ENCODE measurements at places on chromosomes 7 and 10.

DNA sequence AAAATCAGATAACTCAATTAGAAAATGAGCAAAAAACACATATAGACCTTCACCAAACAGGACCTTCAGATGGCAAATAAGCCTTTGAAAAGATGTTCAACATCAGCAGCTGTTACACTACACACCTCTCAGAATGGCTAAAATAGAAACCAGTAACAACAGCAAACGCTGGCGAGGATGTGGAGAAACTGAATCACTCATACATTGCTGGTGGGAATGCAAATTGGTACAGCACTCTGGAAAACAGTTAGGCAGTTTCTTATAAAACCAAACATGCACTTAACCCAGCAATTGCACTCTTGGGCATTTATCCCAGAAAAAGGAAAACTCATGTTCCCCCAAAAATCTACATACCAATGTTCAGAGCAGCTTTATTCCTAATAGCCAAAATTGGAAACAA lies 37.7 kb upstream of the SMARCD3 start:
- DNase-seq, result no peak

- no peak for DNase-seq
These were observed 64.3 kb downstream of the MYL10 start for GRCh38 chr7:101564778-101565211.

- no peak for DNase-seq
These were observed 261.8 kb downstream of the THSD7A start for GRCh38 chr7:11570205-11570604.

DNA sequence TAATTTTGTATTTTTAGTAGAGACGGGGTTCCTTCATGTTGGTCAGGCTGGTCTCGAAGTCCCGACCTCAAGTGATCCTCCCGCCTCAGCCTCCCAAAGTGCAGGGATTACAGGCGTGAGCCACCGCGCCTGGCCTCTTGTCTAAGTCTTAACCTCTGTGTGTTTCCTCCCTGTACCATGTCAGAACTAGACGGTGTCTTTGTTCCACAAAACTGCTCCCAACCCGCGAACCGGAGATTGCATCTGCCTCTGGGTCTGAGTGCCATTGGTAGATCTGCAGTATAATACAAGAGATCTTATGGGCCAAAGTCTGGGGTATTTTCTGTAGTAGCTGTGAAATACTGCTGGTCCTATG lies 1.3 kb upstream of the EEF1AKMT2 start:
- no peak for DNase-seq

DNA sequence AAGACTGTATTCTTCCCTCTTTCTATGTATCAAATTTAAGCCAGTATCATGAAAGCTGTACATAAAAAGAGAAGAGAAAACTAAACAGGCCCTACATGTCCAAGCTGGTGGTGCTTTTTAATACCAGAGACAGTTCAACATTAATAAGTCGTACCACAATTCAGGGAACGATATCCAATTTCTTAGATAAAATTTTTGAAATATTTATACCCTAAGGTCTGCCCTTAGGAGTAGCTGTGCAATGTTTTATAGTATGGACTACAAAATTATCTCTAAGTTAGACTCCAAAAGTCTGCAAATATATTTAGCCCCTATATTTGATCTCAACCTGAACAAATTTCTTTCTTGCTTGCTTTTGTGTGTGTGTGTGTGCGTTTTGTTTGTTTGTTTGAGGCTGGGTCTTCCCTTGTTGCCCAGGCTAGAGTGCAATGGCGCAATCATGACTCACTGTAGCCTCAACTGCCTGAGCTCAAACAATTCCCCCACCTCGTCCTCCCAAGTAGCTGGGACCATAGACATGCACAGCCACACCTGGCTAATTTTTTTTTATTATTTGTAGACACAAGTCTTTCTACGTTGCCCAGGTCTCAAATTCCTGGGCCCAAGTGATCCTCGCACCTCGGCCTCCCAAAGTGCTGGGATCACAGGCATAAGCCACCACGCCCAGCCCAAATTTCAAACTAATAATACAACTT lies 13.2 kb downstream of the ARHGAP19 start:
- no peak for DNase-seq

GRCh38 chr10:78449554-78449953 lies 415.9 kb downstream of the RPS24 start:
- no peak for DNase-seq

DNA sequence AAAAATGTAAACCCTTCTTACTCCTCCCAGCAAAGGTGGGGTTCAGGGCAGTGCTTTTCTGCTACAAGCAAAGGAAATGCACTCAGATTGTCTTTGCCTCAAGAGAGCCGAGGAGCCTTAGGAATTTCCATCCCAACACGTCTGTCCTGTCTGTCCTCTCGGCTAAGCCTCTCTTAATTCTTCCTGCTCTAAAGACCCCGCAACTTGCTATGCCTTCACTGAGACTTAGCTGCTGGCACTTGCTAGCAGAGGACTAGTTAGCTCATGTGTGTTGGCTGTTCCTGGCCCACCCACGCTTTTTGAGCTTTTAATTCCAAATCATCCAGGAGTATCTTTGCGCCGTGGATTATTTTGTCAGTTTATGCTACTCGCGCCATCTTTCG lies 481 bp upstream of the NPM3 start:
- DNase-seq, result no peak

DNA sequence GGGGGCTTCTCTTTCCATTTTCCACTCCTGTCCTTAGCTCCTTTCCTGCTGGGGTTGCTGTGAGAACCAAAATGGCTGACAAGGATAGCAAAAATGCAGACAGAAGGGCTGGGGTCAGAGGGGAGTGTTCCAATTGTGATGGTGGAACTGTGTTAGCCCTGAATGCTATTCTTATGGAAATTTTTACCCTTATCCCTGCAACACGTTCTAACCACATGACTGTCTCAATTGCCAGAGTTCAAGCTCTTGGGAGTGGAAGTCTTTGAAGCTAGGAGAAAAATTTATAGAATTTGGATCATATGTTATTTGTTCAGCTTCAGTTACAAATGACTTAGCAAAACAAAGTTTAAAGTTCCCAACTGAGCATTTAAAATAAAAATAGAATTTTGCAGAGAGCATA lies 134.1 kb downstream of the ADCYAP1R1 start:
- DNase-seq, result no peak

- no peak for DNase-seq
These were observed 19.8 kb downstream of the HKDC1 start for GRCh38 chr10:69239816-69240434.

- DNase-seq, result no peak
These were observed 110.6 kb downstream of the BTRC start for GRCh38 chr10:101464599-101464998.

DNA sequence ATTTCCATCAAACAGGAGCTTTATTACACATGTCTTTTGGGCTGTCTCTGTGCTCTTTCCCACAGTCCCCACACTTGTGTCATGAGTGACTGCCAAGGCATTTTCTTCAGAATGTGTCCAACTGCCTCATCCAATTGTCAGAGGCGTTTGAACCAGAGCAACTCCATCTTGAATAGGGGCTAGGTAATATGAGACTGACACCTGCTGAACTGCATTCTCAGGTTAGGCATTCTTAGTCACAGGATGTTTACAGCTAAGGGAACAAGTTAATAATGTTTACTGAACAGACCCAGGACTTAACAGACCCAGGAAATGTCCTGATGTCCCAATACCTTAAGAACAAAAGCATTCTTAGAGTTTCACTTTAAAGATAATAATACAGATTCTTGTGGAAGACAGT lies 595.5 kb downstream of the REEP3 start:
- DNase-seq, result no peak

- no peak for DNase-seq
These were observed 161.6 kb upstream of the KMT2E start for GRCh38 chr7:104852386-104852785.

DNA sequence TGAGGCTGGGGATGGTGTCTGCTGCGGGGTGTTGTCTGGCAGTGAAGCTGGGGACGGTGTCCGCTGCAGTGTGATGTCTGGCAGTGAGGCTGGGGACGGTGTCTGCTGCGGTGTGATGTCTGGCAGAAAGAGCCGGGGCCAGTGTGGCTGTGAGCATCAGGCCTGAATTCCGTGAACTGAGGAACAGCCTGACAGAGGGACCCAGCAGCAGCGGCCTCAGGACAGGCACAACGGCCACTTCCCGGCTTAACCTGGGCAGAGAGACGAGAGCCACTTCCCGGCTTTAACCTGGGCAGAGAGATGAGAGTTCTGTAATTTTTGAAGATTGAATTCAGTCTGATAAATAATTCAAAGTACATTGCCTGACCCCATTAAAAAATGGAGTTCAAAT lies 321.2 kb downstream of the PTPRN2 start:
- DNase-seq, result no peak

GRCh38 chr7:70696201-70696754 lies 435.7 kb upstream of the GALNT17 start:
- DNase-seq, result no peak

DNA sequence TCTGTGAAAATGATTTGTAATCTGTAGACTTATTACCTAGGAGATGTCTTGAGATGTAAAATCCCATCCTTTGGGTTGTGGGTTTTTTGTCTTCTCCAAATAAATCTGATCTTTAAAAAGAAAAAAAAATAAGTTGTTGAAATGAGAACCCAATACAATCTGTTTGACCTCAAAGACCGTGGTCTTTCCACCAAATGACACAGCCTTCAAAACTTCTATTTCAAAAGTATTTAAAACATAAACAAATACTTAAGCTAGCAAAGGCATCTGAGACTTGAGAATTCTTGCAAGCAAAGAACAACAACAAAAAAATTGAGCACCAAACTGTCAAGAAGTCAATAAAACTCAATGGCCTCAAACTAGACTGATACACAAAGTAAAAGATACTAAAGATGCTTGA lies 67.9 kb upstream of the HECW1 start:
- DNase-seq, result no peak

GRCh38 chr7:32879460-32879859 lies 12.1 kb downstream of the KBTBD2 start:
- no peak for DNase-seq

DNA sequence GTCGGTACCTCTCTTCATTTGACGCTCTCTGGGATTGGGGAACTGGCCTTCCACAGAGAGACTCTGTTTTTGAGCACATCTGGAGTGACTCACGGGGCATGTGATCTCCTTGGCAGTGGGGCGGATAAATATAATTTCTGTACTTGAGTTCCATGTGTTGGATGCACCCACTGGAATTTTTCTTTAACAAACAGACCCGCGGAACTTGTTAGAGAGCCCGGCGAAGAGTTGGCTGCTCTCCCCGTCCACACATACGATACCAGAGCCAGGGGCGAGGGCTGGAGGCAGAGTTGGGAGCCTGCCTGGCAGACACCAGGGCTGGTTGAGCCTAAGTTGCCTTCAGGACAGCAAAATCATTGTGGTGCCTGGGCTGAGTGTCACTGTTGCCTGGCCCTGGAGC lies at the start of gene FAM180A:
TSS of gene FAM180A (minus strand) at position 44 of the 400 bp plus-strand sequence. CDS start 233 bp downstream, outside the sequence.
- no peak for DNase-seq

DNA sequence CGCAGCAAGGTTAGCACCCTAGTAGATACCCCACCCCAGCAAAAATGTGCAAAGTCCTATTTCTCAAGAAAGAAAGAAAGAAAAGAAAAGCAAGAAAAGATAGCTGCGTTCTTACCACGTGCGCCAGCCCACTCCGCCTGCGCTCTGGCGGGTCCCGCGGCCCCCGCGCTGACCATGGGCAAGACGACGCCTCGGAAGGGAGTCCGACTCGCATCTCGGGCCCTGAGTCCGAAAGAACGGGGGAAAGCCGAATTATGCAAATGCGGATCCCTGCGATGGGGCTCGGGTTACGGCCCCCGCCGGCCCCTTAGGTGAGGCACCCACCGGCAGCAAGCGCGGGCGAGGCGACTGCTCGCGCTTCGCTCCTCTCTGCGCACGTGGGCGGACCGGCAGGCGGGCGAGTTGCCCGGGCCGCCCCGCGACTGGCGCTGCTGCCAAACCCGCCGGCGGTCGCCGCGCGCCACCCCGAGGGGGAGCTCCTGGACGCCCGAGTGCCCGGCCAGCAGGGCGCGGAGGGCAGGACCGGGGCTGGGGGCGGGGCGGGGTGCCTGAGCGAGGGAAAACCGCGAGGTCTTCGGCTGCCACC lies 2.4 kb upstream of the EGR2 start:
- peak; percentile 55 for DNase-seq

GRCh38 chr10:113239566-113240350 lies 289.7 kb downstream of the TCF7L2 start:
- no peak for DNase-seq

- DNase-seq, result peak; percentile 67
These were observed 126.7 kb upstream of the PRSS58 start for GRCh38 chr7:142384493-142384922.

DNA sequence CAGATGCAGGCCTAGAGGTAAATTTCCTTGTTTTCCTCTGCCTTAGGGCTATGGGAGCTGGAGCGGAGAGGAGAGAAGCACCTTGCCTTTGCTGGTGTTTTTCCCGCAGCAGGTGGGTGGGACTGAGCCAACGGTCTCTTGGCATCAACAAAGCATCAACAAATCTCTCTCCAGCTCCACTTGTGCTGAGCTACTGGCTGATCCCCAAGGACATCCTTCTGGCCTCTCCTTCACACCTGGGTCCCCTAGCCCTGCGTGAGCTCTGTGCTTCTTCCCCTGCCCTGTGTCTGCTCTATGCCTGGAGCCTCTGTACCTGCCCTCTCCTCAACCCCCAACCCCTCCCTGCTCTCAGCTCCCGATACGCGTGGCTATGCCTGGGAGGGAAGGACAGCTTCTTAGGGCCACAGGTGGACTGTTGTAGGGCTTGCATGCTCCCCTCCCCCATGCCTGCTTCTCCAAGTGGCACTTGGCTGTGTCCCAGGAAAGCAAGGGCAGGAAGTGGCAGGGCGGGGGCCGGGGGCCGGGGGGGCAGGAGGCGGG lies 3.2 kb upstream of the CLDN4 start:
- DNase-seq, result peak; percentile 27

DNA sequence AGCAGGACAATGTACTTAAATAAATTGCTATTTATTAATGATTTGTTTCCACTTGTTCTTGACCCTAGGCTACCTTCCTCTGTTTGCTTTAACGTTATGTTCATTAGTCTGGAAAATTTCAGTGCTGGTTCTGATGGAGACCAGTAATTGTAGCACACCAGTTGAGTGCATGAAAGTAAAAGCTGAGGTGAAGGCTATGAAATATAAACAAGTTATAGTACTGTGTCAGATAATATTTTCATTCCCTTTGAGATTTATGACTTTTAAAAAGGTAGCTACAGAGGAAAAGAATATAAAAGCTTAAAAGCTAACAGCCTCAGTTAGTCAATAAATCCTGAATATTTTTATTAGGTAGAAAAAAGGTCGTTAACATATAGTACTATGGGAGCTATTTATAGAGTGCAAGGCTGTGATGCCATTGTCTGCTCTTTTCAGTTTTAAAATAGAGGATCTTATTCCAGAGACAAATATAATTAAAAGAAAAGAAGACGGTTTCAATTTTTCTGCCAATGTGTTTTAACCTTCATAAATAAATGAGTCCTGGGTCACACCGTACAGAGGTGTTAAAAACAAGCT lies 351.8 kb upstream of the ETV1 start:
- no peak for DNase-seq

DNA sequence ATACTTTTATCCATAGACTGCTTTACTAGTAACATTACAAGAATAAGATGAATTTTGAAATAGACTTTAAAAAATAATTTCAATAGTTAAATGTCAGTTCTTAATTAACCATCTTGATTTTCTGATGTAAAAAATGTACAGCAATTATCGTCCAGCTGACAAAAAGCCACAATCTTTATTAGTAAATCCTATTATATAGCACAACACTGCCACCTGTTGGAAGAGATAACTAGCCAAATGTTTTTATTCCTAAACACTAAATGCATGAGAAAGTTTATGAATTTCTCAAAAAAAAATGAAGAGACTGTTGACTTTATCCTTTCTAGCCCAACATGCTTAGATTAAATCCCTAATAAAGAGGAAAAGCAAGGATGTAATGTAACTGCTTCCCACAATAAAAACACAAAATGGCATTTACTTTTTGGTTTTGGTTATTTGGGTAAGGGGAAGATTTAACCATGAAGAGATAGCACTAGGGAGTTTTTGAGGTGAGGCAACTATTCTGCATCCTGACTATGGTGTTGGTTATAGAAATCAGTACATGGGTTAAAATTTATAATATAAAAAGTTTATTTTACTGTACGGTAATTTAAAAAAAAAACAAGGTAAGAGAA lies 8.0 kb downstream of the COA1 start:
- peak; percentile 24 for DNase-seq
